CD8-positive, alpha-beta memory T cell (primary cell): ENCODE measurements at places on chromosomes 4 and X.

GRCh38 chr4:59553063-59553720, 1646.9 kb upstream of the ADGRL3 start:
- DNase-seq: no peak

DNA sequence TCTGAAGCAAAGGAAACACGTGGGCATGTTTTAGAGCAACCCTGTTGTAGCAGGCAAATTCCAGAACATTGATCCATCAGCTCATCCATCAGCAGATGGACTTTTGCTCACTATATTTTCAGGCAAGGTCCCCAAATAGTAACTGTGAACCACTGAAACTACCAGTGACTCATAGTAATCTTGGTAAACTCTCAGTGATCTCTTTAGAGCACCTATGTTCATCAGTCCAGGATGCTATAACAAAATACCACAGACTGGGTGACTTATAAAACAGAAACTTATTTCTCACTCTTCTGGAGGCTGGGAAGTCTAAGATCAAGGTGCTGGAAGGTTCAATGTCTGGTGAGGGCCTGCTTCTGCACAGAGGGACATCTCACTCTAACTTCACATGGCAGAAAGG, 28.9 kb upstream of the BTC start:
- no peak for DNase-seq

- peak; percentile 73 for DNase-seq
Observed at GRCh38 chrX:21972721-21973120, 32.2 kb downstream of the SMS start.

- DNase-seq: no peak
Observed at GRCh38 chr4:160026721-160027120, 923.8 kb downstream of the RAPGEF2 start.

GRCh38 chr4:110270492-110271197, 72.2 kb upstream of the ELOVL6 start:
- no peak for DNase-seq

GRCh38 chrX:69079268-69079667, 86.0 kb downstream of the PJA1 start:
- DNase-seq: no peak

DNA sequence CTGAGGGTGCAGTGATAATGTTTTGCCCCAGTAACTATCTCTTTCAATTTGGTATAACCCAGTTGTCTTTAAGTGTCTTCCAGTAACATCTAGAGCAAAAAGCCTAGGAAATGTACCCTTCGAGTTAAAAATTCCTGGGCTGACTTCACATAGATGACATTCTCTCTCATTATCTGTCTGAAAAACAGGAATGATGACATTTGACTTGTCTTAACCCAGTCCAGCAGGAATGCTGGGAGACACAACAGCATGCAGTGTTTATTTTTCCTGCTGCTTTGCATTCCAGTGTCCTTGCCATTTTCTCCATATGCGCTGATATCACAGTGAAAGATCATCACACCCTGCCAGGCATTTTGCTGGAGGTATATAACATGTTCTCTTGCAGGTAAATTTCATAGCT, 130.0 kb downstream of the SOWAHB start:
- no peak for DNase-seq

DNA sequence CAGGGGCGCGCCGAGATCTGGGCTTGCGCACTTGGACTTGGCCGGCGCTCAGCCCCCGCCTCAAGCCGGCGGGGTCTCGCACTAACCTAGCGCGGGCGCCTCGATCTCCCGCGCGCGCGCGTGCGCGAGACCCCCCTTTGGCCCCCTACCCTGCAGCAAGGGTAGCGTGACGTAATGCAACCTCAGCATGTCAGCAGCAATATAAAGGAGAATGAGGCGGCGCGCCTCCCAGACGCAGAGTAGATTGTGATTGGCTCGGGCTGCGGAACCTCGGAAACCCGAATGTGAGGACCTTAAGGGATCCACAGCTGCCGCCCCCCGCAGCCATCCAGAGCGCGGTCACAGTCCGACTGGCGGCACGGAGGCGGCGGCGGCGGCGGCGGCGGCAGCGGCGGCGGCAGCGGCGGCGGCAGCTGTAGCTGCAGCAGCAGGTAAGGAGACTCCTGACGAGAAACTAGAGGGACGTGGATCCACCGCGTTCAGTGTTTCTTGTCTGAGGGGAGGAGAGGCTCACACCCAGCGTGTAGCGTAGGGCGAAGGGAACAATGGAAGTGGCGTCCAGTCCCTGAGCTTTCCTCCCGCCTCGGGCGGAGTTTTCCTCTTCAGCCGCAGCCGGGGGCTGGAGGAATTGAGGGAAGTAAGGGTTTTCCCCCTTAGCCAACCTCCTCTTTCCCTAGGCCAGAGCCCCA, at the start of the genes SATL1 and ZNF711:
Gene SATL1, minus strand, starts transcription at position 19 of the 689 bp plus-strand sequence. CDS start 134,811 bp downstream, outside the sequence.
Gene ZNF711, plus strand, starts transcription at position 231 of the 689 bp plus-strand sequence. CDS start 3,582 bp downstream, outside the sequence.
- no peak for DNase-seq

- DNase-seq: no peak
Observed at GRCh38 chr4:77126809-77127208, 30.2 kb upstream of the CCNG2 start.

DNA sequence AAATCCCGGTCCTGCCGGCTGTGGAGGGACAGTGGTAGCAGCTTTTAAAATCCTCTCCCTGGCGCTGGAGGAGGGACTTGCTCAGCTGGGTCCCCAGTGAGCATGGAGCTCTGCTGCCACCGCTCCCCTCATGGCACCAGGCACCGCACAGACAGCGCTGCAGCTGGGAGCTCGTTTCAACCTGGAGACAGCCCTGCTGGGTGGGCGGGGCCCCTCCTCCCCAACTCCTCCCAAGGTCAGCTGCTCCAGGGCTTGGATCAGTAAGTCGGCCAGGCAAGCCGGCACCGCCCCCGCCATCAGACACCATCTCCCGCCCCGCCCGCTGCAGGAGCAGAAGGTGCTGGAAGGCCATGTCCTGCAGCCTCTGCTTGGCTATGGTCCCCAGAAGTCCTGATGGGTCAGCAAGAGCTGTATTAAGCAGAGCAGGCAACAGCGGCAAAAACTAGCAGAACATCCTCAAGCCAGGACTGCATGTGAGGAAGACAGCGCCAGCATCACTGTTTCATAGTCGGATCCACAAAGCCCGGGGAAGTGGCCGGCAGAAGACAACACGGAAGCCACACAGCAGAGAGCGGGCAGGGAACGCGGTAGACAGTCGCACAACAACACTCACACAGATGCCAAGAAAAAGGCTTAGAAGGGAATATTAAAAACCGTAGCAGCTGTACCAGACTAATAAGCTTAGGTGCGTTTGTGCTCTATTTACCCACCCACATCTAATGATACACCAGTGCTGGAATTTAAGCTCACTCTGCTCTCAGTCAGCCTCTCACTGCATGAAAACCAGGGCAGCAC, 16.2 kb downstream of the ZFYVE28 start:
- no peak for DNase-seq

DNA sequence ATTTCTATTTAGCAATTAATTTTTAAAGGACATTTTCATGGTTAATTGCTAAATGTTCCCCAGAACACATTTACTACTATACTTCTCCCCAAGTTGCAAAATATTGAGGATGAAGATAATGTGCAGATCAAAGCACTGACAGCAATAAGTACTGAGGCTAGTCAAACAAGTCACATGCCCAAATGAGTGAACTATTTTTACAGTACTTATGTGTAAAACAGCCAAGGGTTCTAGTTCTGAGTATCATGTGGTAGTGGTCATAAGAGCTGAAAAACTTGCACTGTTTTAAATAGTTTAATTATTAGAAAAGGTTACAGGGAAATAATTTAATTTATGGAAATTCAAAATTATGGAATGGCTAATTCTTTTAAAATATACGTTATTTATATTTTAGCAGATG, 3.8 kb downstream of the GALNTL6 start:
- DNase-seq: no peak

DNA sequence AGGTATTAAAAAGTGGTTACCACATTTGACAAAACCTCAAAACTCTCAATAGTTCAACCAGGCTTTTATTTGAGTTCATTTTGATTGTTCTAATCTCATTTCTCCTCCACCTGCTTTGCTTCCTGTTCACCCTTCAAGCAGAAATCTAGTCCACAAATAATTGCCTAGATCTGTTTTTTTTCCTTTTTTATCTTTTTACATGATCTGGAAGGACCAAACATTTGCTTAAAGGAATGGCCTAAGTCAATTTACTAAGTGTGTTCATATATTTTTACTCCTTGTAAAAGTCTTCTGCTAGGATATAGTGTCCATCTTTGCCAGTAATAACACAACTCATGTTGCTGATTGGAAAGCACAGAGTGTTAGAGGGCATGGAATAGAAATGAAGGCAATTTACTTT, 26.2 kb upstream of the VEGFD start:
- DNase-seq: no peak

- DNase-seq: no peak
Observed at GRCh38 chrX:30835373-30835772, 53.7 kb downstream of the TAB3 start.

GRCh38 chr4:11566444-11567022, 137.8 kb upstream of the HS3ST1 start:
- DNase-seq: no peak

- DNase-seq: no peak
Observed at GRCh38 chr4:155572106-155572703, 94.4 kb upstream of the GUCY1A1 start.

GRCh38 chrX:15952212-15952611, 97.6 kb upstream of the AP1S2 start:
- no peak for DNase-seq

DNA sequence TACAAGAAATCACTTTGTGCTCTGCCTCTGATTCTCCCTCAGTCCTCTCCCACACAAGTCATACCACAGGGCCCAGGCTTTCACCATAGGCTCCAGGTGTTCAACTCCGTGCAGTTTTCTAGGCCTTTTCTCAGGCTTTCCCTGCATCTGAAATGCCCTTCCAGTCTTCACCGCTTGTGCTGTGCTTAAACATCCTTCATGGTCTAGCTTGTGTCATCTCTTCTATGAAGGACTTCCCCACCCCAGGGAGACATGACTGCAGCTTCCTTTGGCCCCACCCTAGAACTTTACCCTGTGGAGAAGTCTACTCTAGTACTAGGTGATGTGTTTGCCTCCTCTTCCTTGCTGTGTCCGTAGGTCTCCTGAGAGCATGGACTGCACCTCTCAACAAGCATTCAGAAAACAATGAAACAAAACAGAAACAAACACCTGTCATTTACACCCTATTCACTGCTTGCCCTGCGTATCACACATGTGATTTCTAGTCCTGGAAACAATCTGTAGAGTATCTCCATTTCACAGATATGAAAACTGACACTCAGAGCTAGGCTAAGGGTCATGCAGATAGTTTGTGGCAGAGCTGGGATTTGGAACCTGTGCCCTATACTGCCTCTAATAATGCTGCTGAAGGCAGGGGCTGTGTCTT, 22.7 kb upstream of the LEF1 start:
- no peak for DNase-seq

GRCh38 chr4:71290074-71290473, 48.7 kb upstream of the SLC4A4 start:
- no peak for DNase-seq

GRCh38 chrX:18491587-18492340, 66.4 kb downstream of the CDKL5 start:
- no peak for DNase-seq

- peak; percentile 35 for DNase-seq
Observed at GRCh38 chrX:132612821-132613564, 124.2 kb upstream of the MBNL3 start.
